ENCODE measurements at places on chromosomes 3 and 15. TPM values are rescaled to one million over a fixed set of nuclear protein-coding genes. Genes with fewer than 3 reads are reported as not detected.

P2RY1 gene
- 4.6 TPM for total RNA-seq

CFAP161 gene
- total RNA-seq = not detected

USP13 gene
- total RNA-seq = 28.6 TPM

LEKR1 gene
- 0.42 TPM for total RNA-seq

TRPM1 gene
- total RNA-seq = not detected
